ENCODE measurements at places on chromosomes 5 and 9.

DNA sequence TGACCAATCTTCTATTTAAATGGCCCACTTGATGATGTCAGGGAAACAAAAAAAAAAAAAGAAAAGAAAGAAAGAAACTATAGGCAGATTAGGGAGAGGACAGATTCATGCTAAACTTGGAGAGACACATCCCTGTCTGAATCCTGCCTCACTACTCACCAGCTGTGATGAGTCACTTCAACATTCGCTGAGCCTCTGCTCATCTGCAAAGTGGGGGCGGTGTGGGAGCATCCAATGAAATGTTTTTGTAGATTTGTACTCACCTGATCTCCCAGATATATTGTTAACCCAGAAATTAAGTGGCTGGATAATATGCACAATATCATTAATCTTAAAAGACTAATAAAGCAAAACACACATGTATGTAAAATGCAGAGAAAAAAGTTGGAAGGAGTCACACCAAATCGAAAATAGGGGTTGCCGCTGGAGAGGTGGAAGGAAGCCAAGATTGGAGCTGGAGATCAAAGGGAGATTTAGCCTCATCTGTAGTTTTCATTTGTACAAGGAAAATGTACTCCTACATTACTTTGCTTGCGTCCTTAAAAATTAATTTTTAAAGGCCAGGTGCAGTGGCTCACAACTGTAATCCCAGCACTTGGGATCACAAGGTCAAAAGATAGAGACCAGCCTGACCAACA, 17.0 kb upstream of the ERGIC1 start:
- DNase-seq = no peak

DNA sequence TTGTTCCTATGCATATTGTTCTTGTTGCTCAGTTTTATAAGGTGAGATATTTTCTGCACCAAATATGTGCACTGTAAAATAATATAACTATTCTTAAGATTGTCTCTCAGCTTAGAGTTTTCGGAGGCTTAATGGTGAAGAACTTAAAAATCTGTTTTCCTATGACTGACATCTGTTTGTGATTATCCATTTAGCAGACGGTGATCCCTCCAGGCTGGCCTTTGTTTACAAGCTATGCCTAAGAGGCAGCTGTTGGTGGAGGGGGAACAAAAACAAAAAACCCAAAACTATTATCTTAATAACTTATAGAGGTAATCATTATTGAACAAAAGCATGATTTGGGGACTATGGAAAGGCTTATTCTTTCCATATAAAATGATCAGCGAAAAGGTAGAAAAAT, 658 bp downstream of the PDCD1LG2 start:
- no peak for DNase-seq

GRCh38 chr5:179763215-179763945, 30.4 kb upstream of the LTC4S start:
- DNase-seq = peak; percentile 66

GRCh38 chr5:167155387-167156005, 1135.9 kb upstream of the WWC1 start:
- no peak for DNase-seq

GRCh38 chr5:145056800-145057199, 778.3 kb downstream of the PRELID2 start:
- no peak for DNase-seq

- DNase-seq = no peak
Measured at GRCh38 chr9:131179561-131180219, 54.3 kb downstream of the NUP214 start.

GRCh38 chr9:126302730-126303129, 23.9 kb upstream of the MVB12B start:
- no peak for DNase-seq

DNA sequence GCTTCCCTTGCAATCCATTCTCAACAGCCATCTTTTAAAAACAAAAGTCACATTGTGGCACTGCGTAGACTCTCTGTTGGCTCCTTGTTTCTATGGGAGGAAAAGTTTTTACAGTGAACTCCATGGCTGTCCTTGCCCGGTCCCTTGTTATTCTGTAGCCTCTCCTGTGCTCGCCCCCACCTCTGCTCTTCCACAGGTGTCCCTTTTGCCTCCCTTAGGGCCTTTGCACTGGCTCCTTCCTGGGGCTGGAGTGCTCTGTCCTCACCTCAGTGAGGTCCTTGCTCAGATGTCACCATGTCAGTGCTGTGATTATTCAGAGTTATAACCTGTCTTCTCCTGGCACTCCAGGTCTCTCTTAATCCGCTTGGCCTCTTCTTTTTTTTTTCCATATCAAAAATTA, 308.8 kb downstream of the DOCK8 start:
- no peak for DNase-seq

DNA sequence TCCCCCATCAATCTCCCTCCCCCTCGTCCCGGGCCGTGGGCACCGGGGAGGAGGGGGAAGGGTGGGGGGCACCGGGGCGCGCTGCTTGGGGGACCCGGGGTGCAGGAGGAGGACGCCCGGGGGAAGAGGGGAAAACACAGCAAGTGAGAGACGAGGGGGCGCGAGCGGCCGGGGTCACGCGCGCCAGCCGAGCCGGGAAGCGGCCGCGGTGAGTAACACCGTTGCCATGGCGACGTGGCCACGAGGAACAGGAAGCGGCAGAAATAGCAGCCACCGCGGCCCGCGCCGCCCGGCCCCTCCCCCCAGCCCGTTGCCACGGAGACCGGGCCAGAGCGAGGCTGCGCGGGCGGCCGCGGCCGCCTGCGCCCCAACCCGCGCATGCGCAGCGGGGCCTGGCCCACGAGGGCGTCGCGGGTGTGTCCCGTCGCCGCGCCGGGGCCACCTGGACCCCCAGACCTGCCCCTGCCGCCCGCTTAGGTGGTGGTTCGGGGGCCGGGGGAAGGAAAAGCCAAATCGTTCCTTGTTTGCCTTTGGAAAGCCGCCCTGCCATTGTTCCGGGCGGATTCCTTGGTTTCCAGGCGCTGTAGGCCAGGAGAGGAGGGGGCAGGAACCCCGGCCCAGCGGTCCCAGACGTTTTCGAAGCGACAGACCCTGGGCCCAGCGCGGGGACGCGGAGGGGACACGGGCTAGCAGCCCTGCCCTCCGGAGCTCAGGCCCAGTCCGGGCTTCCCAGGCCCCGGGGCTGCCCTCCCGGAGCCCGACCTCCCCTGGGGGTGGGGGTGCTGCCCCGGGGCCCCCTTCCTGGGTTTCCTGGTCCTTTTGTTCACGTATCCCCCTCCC, 207.1 kb downstream of the C9orf50 start:
- peak; percentile 98 for DNase-seq

DNA sequence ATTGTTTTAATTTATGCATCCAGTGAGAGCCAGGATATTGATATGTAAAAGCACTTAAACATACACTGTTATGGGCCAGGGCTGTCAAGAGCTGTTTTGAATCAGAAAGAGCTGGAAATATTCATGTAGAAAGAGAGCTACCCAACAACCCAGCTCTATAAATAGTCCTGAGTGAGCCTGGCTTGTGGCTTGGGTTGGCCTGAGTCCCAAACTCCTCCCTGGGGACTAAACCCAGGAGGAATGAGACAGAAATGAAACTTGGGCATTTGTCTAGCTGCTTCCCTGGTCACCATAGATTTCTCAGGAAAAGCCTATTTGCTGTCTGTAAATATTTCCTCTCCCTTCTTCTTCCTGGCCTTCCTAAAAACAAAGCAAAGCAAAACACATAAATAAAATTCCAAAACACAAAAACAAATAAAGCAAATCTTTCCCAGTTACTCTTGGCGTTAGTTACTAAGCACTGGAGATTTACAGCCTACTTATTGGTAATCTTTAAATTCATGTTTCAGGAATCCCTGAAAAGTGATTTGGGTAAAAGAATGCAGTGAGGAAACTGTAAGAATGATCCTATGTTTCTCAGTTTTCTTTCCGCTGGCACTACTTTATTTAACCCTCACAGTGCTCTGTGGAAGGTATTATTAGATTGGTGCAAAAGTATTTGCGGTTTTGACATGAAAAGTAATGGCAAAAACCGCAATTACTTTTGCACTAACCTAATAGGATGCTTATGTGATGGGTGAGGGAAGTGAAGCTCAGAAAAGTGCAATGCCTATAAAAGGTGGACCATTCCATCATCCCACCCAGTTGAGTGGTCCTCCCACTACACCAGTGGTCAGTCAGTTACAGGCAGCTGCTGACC, 111.8 kb downstream of the CARTPT start:
- DNase-seq = no peak

GRCh38 chr9:126058011-126058531, 268.6 kb upstream of the MVB12B start:
- DNase-seq = no peak

GRCh38 chr5:128749136-128749898, 211.3 kb upstream of the FBN2 start:
- no peak for DNase-seq

GRCh38 chr5:169657127-169657526, 20.1 kb downstream of the DOCK2 start:
- peak; percentile 33 for DNase-seq

- no peak for DNase-seq
Measured at GRCh38 chr5:3596857-3597166, 1.2 kb downstream of the IRX1 start.

GRCh38 chr5:43203373-43203772, 11.3 kb downstream of the NIM1K start:
- DNase-seq = no peak

GRCh38 chr5:40572937-40573336, 106.8 kb upstream of the PTGER4 start:
- no peak for DNase-seq

- no peak for DNase-seq
Measured at GRCh38 chr9:94140791-94141790, 56.8 kb downstream of the PTPDC1 start.

DNA sequence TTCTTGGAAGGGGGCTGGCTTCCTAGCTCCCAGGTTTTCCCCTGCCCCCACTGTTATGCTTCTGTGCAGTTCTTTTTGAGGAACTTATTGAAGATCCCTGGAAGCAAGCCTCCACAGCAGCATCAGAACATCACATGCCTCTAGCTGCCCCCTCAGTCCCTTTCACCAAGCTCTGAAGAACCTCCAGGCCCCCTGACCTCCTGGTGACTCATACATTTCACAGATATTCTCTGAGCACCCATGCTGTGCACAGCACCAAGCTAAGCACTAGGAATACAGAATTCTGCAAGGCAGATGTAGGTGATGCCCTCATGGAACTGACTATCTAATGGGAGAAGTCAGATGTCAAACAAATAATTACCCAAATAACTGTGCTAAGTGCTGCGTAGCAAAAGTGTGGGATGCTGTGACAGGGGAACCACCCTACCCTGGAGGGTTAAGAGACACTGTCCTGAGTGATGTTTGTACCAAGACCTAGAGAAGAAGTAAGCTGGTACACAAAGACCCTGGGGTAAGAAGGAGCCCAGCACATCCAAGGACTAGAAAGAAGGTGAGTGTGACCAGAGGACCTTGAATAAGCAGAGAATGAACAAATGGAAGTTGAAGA, 213.7 kb upstream of the NR4A3 start:
- no peak for DNase-seq

GRCh38 chr9:125444956-125445506, 183.4 kb downstream of the GAPVD1 start:
- DNase-seq = no peak

- no peak for DNase-seq
Measured at GRCh38 chr9:119368681-119369581, at the start of gene BRINP1. Gene BRINP1 (minus strand): TSS chr9:119369435. CDS start chr9:119313355, 56,080 bp downstream.

GRCh38 chr9:33818847-33819500, 2.0 kb downstream of the UBE2R2 start:
- DNase-seq = peak; percentile 12

- DNase-seq = no peak
Measured at GRCh38 chr9:16652582-16652981, 217.9 kb downstream of the BNC2 start.

- DNase-seq = no peak
Measured at GRCh38 chr5:173454361-173454735, 126.1 kb upstream of the STC2 start.

- DNase-seq = no peak
Measured at GRCh38 chr5:159510282-159510681, 180.0 kb upstream of the IL12B start.

DNA sequence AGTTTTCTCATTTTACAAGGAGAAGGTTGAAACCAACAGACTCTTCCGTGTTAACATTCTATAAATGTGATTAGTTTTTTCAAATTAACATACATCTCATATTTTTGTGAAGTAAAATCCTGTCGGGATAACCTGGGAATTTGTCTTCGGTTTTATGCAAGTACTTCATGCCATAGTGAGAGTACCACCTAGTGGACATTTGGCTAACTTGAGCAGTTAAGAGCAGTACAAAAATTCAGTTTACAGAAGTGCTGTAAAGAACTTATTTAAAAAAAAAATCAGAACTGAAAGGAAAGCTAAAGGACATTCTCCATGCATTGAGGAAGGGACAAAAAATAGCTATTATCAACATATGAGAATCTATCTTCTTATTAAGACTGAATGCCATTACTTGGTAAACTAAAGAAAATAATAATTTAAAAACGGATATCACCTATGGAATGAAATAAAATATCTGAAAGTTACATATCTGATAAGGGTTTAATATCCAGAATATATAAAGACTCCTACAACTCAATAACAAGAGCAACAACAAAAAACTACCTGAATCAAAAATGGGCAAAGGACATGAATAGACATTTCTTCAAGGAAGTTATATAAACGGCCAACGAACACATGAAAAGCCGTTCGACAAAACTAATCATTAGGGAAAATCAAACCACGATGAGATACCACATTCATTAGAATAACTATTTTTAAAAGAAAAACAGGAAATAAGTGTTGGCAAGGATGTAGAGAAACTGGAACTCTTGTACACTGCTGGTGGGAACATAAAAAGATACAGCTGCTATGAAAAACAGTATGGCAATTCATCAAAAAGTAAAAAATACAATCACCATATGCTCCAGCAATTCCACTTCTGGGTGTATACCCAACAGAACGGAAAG, 117.0 kb upstream of the GNA14 start:
- DNase-seq = no peak

DNA sequence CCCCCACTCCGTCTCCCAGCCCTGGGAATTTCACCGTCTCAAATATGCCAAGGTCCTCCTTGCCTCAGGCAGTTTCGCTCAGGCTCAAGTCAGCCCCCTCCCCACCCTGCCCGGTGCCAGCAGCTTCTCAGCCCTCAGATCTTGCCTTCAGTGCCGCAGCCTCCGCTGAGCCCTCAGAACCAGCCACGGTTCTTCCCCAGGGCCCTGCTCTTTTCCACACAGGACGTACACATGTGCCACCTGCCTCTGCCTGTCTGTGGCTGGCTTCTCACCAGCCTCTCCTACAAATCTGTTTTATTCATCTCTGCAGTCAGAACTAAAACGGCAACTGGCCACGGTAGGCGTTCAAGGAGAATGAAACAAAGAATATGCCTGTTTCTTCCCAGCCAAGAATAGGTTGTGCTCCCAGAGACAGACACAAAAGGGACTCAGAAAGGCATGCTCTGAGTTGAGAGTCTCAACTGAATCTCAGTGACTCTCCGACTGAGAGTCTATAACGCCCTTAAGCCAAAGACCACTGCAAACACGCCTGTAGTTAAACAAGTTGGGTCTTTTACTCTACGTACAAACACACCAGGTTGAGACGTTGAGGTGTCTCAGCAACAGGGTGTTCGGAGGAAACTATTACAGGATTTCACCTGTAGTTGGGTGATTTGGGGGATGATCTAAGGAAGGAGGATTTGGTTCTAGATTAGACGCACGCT, 10.6 kb upstream of the GRIN1 start:
- no peak for DNase-seq

GRCh38 chr5:85985167-85985566, 632.6 kb upstream of the COX7C start:
- no peak for DNase-seq

GRCh38 chr9:83598487-83598886, 24.5 kb upstream of the IDNK start:
- DNase-seq = no peak

Measured in CD4-positive, alpha-beta T cell treated with Interleukin-15 for 4 hours (primary cell).